ENCODE measurements at places on chromosomes 6 and 20.

GRCh38 chr20:24908642-24909041 is 40.4 kb upstream of the CST7 start:
- DNase-seq: no peak

GRCh38 chr6:69817358-69817757 is 20.5 kb upstream of the LMBRD1 start:
- no peak for DNase-seq

DNA sequence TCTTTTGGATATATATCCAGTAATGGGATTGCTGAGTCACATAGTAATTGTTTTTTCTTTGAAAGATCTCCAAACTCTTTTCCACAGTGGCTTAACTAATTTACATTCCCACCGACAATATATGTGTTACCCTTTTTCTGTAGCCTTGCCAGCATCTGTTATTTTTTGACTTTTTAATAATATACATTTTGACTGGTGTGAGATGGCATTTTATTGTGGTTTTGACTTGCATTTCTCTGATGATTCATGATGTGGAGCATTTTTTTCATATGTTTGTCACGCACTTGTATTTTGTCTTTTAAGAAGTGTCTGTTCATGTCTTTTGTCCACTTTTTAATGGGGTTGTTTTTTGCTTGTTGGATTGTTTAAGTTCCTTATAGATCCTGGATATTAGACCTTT is 58.9 kb upstream of the OPRM1 start:
- no peak for DNase-seq

- DNase-seq: no peak
These were observed 83.1 kb downstream of the MYLK4 start for GRCh38 chr6:2667617-2668016.

- no peak for DNase-seq
These were observed 79.4 kb downstream of the SASH1 start for GRCh38 chr6:148422085-148422484.

GRCh38 chr20:46243707-46244628 is 64.3 kb downstream of the CDH22 start:
- no peak for DNase-seq

DNA sequence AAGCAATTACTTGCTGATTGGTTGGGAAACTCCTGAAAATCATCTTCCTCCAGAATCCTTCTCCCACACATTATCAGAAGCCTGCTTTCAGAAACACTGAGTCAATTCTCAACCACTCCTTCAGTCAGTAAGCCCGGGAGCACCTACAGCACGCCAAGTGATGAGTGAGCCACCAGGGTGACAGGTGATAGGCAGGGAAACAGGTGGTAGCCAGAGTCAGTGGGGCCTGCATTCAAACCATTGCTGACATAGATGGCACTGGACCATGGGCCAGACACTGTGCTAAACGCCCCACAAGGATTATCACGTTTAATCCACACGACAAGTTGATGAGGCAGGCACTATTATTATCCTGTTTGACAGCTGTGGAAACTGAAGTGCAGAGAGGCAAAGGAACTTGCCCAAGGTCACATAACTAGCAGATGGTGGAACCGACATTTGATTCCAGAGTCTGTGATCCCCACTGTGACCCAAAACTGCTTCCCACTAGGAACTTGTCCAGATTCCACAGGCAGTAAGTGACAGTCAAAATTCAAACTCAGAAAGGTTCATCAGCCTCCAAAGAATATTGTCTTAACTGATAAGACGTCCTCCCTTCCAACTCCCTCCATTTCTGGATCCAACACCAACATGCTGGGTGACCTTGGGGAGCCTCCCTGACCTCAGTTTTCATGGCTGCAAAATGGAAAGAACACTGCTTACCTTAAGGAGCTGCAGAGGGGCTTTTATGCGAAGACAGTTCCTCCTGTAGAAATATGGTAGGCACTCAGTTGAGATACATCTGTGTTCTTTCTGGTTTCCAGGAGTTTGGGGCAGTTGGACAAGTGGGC is 23.9 kb upstream of the TOP1 start:
- no peak for DNase-seq

- no peak for DNase-seq
These were observed at the start of gene OVOL2 for GRCh38 chr20:18057101-18057993. TSS of gene OVOL2 (minus strand) at chr20:18057916. CDS start at chr20:18057634, 282 bp downstream.

GRCh38 chr20:23566199-23566932 is 1.9 kb downstream of the CST9L start:
- no peak for DNase-seq

DNA sequence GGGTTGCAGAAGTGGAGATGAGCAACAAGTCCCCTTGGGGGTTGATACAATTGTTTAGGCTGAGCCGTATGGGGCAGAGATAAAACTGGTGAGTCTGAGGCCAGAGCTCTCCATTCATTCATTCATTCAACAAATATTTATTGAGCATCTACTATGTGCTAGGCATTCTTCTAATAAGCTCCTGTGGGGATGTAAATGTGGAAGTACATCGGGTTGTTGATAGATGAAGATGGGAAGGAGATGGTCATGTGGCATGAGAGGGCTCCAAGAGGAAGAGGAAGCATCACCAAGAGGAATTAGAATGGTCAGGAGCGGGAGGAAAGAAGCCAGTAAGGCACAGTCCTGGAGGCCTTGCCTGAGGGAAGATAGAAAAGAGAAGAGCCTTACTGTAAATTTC is 98.7 kb upstream of the MLN start:
- DNase-seq: no peak

DNA sequence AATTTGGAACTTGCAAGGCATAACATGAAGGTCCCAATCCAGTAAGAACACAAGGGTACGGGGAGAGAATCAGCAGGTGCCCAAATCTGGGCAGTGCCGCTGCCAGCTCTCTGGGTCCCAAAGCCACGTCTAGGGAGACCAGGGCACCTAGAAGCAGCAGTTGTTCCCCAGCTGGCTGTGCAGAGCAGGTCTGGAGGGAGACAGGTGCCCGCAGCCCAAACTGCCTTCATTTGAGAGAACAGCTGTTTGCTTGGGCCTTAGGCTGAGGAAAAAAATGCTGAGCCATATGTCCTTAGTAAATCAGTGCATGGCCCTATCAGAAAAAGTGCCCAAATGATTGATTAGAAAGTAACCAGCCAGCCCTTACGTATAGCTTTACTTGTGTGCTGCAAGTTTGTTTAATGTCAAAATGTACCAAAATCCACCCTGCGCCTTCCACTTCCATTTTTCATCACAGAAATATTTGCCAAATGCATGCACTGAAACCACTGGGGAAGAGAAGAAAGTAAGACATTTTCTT is 9.1 kb upstream of the PRELID3B start:
- DNase-seq: no peak

DNA sequence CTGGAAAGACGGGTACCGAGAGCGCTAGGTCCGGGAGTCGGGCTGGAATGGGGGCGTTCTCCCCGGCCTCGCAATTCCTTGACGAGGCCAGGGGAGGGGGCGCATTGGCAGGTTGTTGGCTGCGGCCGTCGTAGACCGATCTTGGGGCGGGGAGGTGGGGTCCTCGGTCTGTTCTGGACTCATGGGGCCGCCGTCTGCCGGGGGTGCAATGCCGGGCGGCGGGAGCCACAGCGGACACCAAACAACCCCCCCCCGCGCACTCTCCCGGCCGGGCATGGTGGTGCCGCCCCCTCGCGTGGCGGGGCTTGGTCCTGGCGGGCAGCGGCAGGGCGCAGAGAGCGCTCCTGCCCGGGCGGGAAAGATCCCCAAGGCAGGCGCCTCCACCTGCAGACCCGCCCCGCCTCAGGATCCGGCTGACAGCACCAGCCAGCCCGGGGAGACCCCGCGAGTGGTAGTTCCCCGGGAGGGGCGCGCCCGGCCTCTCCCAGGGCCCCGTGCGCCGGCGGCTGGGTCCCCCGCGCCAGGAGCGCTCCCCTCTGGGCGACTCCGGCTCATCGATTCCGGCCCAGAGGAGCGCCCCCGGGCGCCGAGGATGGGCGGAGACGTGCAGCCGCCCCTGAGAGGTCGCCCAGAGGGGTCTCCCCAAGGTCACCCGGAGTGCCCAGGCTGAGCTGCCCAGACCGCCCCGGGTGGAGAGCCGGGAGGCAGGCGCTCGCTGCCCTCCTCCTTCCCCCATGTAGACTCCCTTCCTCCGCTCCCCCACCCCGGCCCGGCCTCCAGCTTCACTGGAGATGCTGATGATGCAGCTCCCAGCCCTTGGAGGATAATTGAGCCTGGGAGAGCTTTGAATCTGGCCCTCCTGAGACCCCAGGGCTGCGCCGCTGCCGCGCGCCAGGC is 709 bp downstream of the PPP1R16B start:
- DNase-seq: no peak

GRCh38 chr6:37679539-37680476 is 17.9 kb downstream of the MDGA1 start:
- DNase-seq: no peak

GRCh38 chr6:148413321-148414091 is 70.9 kb downstream of the SASH1 start:
- no peak for DNase-seq

- DNase-seq: no peak
These were observed 255.5 kb upstream of the KHDRBS2 start for GRCh38 chr6:62541502-62541901.

DNA sequence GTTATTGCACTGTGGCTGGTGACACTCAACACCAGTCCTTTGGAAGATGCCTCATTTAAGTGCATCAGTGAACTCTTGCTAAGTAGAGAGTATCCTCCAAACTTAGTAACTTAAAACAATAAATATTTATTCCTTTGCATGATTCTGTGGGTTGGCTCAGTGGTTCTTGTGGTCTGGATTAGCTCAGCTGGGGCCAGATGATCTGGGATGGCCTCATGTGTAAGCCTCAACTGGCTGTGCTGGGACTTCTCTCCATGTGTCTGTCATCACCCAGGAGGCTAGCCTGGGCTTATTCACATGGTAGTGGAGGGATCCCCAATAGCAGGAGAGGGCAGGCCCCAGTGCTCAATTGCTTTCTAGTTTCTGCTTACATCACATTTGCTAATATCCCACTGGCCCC is 8.3 kb downstream of the LRRN4 start:
- DNase-seq: no peak

DNA sequence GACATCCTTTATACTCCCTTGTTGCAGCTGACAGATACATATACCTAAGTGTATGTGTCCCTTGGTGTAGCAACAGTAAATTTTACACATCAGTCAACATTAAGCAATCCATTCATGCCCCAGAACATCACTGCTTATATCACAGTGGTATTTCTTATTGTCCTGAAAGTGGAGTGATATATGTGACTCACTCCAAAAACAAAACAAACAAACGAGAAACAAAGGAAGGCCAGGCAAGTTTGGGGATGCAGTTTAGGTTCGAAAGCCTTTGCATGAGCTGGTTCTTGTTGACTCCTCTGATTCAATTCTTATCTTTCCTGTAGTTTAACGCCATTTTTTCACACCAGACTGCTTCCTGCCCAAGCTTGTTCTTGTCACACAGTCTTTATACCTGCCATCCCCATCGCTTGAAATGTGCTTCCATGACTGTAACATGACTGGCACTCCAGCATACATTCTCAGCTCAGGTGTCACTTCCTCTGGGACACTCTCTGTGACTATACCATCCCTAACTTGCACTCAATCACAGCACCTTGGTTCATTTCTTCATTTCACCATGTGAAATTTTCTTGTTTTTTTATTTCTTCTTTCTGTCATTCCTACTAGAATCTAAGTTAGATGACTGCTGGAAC is 125.0 kb upstream of the TSHZ2 start:
- DNase-seq: no peak

DNA sequence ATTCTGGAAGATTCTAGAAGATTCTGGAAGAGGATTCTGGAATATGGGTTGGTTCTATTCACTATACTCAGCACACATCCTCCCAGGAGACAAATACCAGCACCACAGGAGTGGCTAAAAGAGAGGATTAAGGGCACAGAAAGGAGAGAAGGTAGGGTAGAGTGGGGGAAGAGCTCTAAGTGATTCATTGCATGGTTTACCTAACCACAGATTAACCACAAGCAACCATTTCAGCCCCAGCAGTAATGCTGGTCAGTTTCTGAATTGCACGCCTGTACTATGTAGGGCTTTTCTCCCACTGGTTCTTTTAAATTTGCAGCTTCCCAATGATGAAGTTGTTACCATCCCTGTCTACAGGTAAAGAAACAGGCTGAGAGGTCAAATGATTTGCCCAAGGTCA is 192.7 kb upstream of the PMEPA1 start:
- DNase-seq: peak; percentile 26

DNA sequence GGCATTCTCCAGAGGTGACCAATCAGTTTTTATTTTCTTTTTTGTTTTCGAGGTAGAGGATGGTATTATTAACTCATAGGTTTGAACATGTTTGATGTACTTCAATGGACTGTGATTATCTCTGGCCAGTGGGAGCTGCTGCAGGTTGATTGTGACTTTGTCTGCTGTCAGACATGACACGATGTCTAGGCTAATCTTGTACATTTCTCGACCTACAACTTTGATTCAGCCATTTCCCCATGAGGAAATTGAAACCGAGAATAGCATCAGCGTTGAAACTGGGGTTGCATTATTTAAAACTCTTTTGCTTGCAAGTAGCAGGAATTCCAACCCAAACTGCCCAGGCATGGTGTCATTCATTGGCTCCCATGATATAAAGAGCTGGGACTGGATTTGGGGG is 218.9 kb downstream of the CDH26 start:
- DNase-seq: no peak

GRCh38 chr20:52985687-52986086 is 13.5 kb downstream of the TSHZ2 start:
- no peak for DNase-seq

DNA sequence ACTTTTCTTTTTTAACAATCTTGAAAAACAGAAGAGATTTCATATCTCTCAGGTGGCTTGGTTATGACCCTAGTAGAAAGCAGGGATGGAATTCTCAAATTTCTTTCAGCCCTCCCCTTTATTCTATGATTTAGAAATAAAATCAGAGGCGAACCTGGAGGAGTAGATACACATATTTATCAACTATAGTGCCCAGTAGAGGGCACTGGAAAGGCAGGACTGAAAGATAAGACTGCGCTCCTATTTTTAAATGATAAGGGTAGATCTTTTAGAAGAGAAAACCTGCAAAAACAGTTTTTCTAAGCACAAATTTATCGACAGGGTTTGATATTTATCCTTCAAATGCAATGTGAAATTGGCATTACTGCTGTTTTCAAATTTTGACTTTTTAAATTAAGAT is 1296.6 kb downstream of the EPHA7 start:
- no peak for DNase-seq

GRCh38 chr20:19018881-19019280 is 193.6 kb upstream of the SLC24A3 start:
- no peak for DNase-seq

DNA sequence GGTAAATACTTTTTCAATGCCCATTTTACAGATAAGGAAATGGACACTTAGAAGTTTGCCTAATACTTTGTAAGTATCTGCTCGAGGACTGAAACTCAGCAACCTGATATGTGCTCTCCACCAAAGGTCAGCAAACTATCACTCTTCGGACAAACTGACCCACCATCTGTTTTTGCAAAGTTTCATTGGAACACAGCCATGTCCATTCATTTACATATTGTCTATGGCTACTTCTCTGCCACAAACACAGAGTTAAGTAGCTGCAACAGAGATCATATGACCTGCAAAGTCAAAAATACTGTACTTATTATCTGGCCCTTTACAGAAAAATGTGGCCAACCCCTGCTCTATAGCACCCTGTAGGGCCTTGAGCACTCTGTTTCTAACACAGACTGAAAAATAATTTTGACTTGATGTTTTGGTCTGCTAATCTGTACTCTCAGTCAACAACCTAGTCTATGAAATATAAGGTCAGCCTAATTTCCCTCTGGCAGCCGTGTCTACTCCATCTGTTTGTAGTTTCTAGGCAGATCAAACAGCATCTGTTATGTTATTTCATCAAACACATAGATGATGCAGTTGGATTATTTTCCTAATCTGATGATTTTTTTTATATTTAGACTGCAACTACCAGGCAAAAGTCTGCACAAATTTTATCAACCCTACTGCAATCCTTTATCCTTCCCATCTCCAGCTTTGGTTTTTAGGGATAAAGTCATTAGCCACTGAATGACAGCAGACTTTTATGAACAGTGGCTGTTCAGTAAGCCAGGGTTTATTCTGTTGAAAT is 41.4 kb upstream of the BEND6 start:
- no peak for DNase-seq

All from AG04449 (cell line).